ENCODE measurements at places on chromosomes 6 and 20.

DNA sequence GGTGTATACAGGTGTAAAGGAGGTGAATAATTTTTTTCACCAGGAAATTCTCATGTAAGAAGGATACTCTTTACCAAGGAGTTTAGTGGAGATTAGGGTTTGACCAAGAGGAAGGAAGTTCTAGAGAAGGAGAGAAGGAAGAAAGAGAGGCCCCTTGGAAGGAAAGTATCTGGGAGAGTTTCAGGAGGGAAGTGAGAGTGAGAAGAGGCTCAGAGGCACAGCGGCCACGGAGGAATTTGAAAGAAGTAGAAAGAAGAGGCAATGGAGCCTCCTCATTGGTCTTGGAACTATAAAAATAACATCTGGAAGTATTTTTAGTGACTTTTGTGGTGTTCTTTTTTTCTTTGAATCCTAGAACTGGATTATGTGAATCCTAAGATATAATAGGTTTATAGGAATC is 50.8 kb upstream of the MCUR1 start:
- no peak for DNase-seq

DNA sequence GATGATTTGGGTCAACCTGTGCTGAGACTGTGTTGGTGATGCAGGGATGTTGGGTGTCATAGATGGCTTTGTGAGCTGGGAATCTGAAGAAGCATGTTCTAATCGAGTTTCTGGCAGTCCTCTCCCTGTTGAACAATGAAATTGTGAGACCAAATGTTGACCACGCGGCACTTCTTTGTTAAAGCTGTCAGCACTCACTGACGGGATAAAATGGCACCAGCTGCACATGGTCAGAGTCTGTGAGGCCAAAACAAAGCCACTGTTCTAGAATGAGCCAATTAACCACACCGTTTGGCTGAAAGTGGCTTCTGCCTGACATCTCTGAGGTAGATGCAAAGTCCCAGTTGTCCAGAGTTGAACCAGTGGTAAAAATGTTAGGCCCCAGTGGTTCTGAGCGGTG is 562.2 kb downstream of the KIF16B start:
- DNase-seq = no peak

GRCh38 chr6:139713900-139714506 is 339.6 kb upstream of the CITED2 start:
- DNase-seq = no peak

DNA sequence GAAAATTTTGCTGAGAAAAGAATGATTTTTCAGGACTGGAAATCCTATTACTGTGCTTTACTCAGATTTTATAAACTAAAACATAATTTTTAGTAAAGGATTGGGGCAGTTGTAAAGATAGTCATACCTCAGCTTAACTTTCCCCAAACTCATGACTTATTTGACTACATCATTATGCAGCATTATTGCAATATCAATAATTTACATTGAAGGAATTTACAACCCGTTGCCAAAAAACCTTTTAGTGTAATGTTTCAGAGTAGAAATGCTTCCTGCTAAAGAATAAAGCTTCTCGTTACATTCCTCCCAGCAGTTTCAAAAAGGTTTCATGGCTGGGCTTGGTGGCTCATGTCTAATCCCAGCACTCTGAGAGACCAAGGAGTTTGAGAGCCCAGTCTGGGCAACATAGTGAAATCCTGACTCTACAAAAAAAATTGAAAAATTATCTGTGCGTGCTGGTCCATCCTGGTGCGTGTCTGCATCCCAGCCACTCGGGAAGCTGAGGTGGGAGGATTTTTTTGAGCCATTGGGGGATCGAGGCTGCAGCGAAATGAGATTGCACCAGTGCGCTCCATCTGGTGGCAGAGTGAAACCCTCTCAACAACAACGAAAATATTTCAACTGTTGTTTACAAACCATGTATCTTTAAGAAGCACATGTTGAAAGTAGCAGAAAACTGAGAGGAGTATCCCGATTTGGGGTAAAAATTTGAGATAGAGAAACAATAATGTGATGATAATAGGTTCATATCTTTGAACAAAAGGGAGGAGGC is 4.4 kb downstream of the AMD1 start:
- DNase-seq = no peak

DNA sequence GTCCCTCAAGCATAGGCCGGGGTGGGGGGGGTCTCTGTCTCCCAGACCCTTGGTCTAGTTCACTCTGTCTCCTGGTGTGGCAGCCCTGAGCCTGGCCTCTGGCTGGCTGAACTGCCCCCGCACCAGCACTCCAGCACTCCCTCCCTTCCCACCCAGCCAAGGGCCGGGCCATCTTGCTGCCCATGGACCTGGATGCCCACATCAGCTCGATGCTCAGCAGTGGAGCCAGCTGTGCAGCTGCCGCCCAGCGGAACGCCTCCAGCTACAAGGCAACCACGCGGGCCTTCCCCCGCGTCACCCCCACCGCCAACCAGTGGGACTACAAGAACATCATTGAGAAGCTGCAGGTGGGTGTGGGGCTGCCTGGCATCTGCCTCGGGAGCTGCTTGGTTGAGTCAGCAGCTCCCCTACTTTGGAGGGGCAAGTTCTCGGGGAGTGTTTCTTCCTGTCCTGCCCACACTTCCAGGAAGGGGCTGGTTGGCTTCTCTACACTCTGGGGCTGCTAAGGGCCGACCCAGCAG is 28.4 kb downstream of the UQCC2 start:
- no peak for DNase-seq
